IMR-90 (cell line): ENCODE measurements at places on chromosomes 16 and 17. TPM values are rescaled to one million over a fixed set of nuclear protein-coding genes. Genes with fewer than 3 reads are reported as not detected.

TSNAXIP1 gene
- total RNA-seq, result 0.56 and 0.72 TPM in 2 replicates

MAPT gene
- under 0.01 and 0.18 TPM in 2 replicates for total RNA-seq

TMEM114 gene
- total RNA-seq, result not detected in 2 replicates

SSTR5 gene
- not detected in 2 replicates for total RNA-seq

FA2H gene
- not detected in 2 replicates for total RNA-seq

GRCh38 chr16:73226675-73227074 is 178.7 kb upstream of the ZFHX3 start:
- no peak for DNase-seq

DNA sequence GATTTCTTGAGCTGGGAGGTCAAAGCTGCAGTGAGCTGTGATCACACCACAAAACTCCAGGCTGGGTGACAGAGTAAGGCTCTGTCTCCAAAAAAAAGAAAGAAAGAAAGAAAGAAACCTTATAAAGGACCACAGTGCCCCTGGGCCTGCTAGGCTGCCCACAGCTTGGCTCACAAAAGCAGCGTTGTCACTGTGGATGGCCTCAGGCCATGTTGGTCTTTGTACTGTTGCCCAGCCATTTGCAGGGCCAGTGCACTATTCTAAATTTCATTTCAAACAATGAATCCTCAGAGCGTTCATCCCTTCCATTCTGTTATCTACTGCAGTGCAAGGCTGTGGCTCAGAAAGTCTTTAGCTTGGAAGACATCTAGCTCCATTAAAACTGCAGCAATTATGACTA is 208.4 kb downstream of the SLC39A11 start:
- no peak for DNase-seq

- DNase-seq, result no peak
Observed at GRCh38 chr17:48644910-48645557, 18.9 kb upstream of the HOXB9 start.

DNA sequence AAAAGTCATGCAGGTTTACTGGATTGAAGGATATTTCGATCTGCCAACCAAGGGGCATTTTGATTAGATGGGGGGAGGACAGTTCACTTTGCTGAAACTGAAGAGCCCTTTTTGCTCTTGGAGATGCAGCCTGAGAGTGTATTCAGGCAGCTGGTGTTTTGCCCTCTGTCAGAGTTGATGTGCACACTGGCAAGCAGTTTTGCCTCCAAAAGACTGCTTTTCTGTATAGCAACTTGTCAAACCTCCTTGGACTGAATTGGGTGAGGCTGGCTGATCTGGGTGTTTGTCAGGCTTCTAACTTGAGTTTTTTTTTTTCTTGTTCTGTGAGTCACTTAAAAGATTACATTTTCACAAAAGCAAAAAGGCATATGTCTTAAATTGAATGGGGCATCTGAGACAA is 22.6 kb upstream of the ANKFN1 start:
- DNase-seq, result no peak

GRCh38 chr16:53045341-53046220 is 7.1 kb downstream of the CHD9NB start:
- DNase-seq, result no peak

DNA sequence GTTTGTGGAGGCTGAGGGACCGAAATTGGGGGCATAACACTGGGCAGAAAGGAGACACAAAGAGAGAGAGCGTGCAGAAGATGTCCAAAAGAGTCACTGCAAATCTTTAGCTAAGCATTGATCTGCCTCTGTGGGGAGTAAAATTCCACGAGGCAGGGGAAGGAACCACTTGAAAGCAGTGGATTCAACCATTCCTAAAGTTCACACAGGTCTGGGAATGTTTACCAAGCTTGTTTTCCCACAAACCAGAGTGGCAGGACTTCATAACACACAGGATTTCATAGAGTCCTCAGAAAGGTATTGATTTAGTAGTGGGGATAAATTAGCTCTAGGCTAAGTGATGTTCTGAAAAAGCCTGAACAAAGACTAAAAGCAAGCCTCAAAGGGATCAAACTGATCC is 66.1 kb upstream of the RPL38 start:
- DNase-seq, result no peak

DNA sequence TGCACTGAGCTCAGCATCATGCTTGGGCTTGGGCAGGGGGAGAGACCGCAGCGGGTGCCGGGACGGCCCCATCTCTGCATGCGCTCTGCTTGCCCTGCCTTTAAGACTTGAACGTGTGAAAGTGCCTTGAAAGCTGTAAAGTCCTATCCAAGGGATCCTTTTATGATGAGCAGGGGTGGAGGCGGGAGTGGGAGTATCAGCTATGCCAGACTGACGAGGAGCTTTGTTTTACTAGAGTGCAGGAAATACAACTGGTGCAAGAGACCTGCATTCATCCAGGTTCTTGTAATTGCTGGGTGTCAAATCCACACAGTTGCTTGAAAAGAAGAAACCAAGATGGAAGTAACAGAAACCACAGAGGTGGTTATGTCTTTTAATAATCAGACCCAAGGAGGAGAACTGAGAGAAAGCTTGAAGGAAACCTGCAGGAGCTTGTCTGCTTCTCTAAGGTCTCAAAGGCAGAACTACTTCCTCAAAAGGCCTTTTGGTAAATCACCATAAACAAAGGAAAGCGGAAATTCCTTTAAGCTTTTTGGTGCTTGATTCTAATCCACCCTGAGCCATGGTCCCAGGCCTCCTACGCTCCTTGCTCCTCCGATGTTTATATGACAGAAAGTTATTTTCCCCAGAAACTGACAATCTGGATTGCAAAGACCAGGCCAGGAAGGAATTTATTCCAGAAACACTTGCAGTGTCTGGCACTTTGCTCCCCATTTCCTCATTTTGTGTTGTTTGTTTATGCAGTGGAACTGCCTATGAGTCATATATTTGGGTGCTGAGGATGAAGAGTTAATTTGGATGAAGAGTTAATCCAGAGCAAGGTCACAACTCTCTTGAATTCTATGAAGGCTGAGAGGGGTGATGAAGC is 51.3 kb upstream of the FBXO47 start:
- DNase-seq, result no peak

DNA sequence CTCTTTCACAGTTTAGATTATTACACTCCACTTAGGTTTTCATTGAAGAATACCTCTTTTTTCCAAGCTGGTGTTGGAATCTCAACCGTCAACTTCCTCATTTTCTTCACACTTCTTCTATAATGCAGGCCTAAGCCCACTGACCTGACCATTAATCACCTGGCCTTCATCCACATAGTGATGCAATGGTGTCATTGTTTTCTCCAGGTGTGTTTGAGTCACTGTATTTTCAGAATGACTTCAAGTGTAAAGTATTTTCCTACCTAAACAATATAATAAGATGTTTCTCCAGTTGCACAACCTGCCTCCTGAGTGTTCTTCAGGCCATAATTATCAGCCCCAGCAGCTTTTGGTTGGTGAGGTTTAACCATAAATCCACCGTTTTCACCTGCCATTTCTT is 1675.1 kb downstream of the TP53TG3F start:
- DNase-seq, result no peak

DNA sequence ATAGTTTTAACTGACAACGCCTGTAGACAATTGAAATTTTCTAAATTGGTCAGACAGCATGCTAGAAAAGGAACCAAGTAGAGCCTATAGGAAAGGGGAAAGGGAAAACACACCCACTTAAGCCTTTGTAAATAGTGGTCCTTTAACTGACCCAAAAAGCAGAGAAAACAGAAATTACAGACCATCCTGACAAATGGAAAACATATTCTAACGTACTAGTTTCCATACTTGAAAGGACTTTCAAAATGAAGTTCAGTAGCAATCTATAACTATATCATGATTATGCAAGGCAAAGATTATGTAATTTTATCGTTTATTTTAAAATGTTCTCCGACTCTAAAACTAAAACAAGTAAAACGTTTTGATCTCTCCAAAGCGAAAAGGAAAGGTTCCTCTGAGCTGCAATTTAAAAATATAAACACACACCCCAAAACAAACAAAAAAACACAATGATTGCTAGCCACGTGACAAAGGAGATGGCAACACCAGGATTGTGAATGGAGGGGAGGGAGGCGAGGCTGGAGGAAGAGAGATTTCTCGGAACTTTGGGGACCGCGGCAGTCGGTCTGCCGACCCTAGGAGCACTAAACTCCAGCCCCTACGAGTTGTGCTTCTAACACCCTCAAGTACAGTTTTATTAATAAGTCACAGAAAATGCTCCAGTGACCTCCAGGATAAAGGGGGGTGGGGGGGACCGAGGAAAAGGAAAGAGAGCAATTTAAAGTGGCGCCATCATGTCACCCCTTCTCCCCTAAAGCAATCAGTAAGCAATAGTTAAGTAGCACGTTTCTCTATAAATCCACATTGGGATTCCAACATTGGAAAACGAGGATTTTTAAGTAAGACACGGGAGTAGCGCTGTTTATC is 1.7 kb downstream of the KANSL1 start:
- DNase-seq, result no peak

DNA sequence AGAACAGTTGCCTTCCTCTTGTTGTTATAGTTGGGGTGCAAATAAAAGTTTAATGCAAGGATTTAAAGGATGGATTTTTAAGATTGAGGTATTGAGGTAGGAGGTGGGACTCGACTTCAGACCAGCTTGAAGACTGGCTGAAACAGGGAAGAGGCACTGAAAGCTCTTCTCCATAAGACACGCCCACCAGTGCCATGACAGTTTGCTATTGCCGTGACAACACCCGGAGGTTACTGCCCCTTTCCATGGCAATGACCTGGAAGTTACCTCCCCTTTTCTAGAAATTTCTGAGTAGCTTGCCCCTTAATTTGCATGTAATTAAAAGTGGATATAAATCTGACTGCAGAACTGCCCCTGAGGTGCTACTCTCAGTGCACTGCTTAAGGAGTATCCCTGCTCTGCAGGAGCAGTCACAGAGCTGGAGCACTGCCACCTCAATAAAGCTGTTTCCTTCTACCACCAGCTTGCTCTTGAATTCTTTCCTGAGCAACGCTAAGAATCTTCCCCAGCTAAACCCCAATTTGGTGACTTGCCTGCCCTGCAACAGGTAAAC is 122.6 kb downstream of the SHISA6 start:
- DNase-seq, result no peak

GRCh38 chr16:63302811-63303210 is 1266.6 kb upstream of the CDH8 start:
- DNase-seq, result no peak

DNA sequence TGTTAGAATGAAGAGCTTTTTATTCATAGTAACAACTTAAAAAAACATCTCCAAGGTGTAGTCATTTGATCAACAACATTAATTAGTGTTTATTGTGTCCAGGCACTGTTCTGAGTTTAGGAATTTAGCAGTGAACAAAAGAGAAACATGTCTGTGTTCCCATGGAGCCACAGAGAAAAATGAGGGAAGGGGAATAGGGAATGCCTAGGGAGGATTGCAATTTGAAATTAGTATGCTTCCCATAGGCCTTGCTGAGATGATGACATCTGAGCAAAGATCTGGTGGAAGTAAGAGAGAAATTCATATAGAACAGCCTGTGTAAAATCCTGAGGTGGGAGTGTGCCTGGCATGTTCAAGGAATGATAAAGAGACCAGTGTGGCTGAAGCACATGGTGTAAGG is 318.0 kb downstream of the BCAS3 start:
- no peak for DNase-seq

GRCh38 chr17:27216836-27217235 is 77.1 kb upstream of the WSB1 start:
- DNase-seq, result no peak

DNA sequence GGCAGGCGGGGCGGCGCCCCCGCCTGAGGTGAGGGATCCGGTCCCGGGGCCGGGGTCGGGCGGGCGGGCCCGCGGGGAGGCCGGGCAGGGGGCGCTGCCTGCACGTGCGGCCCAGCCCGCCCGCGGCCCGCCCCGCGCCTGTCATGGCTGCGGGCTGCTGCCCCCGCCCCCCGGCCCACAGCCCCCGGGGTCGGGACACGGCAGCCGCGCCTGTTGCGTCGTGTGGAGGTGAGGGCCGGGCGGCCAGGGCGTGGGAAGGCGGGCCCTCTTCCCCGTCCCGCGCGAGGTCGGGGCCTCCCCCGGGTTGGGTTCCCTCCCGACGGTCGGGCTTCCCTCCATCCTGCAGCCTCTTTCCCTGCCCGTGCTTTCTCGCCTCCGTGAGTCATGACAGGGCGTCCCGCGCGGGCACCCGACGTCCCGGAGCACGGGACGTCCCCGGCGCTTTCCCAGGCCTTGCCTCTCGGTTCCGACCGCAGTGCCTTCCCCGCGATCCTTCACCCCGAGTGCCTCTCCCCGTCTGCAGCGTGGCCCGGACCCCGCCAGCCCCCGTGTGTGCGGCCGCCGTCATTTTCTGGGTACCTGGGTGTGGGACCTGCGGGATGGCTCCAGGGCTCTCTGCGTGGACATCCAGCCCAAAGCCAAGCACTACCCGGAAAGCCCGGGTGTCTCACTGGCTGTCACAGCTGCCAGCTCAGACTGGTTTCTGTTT is 76.7 kb downstream of the CHD9 start:
- DNase-seq, result peak; percentile 31

GRCh38 chr17:38621538-38621937 is 15.8 kb upstream of the SRCIN1 start:
- no peak for DNase-seq

- DNase-seq, result no peak
Observed at GRCh38 chr17:41615454-41615853, 2.9 kb upstream of the KRT16 start.

DNA sequence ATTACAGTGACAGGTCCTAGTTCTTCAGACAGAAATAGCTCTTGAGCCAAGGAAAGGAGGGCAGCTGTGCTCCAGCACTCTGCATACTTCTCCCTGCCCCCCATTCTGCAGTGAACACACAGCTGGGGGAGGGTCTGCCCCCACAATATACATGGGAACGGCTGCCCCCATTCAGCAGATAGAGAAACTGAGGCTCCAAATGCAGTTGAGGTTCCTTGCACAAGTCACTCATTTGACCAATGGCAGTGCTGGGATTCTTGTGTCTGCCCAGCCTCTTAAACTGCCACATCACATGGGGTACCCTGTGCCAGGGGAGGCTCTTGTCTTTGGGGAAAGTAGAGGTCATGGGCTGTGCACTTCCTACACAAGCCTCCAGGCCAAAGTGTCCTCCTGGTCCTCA is 10.9 kb upstream of the PDP2 start:
- DNase-seq, result no peak

DNA sequence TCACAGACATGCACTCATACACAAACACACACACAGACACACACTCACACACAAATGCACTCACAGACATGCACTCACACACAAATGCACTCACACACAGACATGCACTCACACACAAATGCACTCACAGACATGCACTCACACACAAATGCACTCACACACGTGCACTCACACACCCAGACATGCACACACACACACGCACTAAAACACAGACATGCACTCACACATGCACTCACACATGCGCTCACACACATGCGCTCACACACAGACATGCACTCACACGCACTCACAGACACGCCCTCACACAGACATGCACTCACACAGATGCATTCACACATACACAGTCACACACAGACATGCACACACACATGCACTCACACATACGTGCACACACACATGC is 2.7 kb upstream of the ZNF469 start:
- DNase-seq, result no peak

GRCh38 chr17:79923974-79924638 is 84.9 kb upstream of the CBX4 start:
- peak; percentile 12 for DNase-seq
